ENCODE measurements at places on chromosomes 6 and 20. TPM values are rescaled to one million over a fixed set of nuclear protein-coding genes. Genes with fewer than 3 reads are reported as not detected.

The POU5F1 gene
- not detected for total RNA-seq

The ARFGEF3 gene
- total RNA-seq, result not detected

The EPHA7 gene
- total RNA-seq, result not detected

The TRIM38 gene
- 25.5 TPM for total RNA-seq

The TRIM26 gene
- 69.3 TPM for total RNA-seq

DNA sequence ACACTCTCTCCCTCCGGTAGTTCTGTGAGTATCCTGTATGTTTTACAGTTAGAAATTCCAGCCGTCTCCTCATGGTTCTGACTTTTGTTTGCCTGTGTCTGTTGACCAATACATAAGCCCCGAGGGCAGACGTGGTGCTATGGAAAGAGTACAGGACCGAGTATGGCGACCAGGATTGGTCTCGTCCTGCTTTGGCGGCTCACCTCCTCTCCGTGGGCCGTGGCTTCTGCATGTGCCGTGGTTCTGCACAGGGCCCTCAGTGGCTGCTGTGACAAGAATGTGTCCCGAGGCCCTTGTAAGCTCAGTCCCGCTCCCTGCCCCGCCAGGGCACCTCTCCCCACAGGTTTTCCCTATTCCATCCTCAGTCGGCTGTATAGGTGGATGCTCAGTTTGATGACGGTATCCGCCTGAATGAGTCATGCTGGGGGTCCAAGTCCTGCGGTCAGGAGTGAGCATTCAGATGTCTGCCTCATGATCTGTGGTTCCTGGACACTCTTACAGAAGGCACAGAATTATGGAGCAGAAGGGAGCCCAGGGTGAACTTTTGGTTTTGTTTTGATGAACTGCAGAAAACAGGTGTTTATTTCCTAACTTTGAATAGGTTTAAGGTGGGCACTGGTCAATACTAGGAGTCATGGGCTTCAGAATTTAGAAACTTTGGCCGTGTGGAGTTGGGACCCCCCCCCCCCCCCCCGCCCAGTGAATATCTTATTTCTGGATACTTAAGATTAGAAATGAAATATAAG, 1.2 kb downstream of the ARFGAP1 start:
- no peaks in the 10 kb centered on the region for H3K27me3 ChIP-seq
- no peak overlapping the region for H3K27ac ChIP-seq
- H3K36me3 ChIP-seq, result peaks cover 26% of the 10 kb centered on the region
- no peak overlapping the region for H3K4me3 ChIP-seq

DNA sequence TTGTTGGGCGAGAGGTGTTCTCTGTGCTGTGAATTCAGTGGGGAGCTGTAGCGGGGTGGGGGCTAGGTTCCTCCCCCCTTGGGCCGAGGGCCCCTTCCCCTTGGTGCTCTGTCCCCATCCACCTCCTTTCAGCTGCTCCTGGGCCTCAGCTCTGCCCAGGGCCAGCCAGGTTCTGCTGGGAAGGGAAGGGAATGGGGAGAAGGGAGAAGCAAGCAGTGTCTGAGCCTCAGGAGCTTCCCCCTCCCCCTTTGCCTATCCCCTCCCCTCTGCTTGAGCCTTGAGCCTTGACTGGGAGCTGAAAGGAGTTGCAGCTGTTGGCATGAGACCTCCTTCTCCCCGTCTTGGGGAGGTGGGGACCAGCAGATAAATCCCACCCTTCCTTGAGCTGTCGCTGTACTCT, 576 bp upstream of the RRP36 start:
- peak overlapping the region; percentile 89 for H3K4me3 ChIP-seq
- H3K27me3 ChIP-seq, result no peaks in the 10 kb centered on the region
- H3K36me3 ChIP-seq, result peaks cover 30% of the 10 kb centered on the region
- H3K4me1 ChIP-seq, result peaks cover 34% of the 10 kb centered on the region
- H3K27ac ChIP-seq, result peak overlapping the region; percentile 63

- no peak for DNase-seq
- no peak overlapping the region for H3K27ac ChIP-seq
- no peaks in the 10 kb centered on the region for H3K27me3 ChIP-seq
- no peak overlapping the region for H3K4me3 ChIP-seq
- peaks cover 6% of the 10 kb centered on the region for H3K36me3 ChIP-seq
These were observed 3.7 kb downstream of the NAA20 start for GRCh38 chr20:20020908-20021307.

- no peak for DNase-seq
- peaks cover 3% of the 10 kb centered on the region for H3K4me1 ChIP-seq
- H3K27ac ChIP-seq, result no peak overlapping the region
- no peaks in the 10 kb centered on the region for H3K36me3 ChIP-seq
- no peaks in the 10 kb centered on the region for H3K27me3 ChIP-seq
These were observed 214.3 kb downstream of the ZMYND8 start for GRCh38 chr20:47141941-47142773.

GRCh38 chr20:43799150-43799711, 72.4 kb upstream of the GTSF1L start:
- no peak for DNase-seq
- no peaks in the 10 kb centered on the region for H3K27me3 ChIP-seq
- no peak overlapping the region for H3K4me3 ChIP-seq
- no peaks in the 10 kb centered on the region for H3K36me3 ChIP-seq

- DNase-seq, result peak; percentile 59
- peak overlapping the region; percentile 78 for H3K4me3 ChIP-seq
- peak overlapping the region; percentile 72 for H3K27ac ChIP-seq
These were observed 46.9 kb upstream of the TRIM26 start for GRCh38 chr6:30260036-30260504.

GRCh38 chr6:132414761-132415160, 13.5 kb upstream of the MOXD1 start:
- H3K4me1 ChIP-seq, result no peaks in the 10 kb centered on the region
- no peaks in the 10 kb centered on the region for H3K27me3 ChIP-seq
- no peak overlapping the region for H3K4me3 ChIP-seq
- H3K36me3 ChIP-seq, result no peaks in the 10 kb centered on the region
- DNase-seq, result no peak

DNA sequence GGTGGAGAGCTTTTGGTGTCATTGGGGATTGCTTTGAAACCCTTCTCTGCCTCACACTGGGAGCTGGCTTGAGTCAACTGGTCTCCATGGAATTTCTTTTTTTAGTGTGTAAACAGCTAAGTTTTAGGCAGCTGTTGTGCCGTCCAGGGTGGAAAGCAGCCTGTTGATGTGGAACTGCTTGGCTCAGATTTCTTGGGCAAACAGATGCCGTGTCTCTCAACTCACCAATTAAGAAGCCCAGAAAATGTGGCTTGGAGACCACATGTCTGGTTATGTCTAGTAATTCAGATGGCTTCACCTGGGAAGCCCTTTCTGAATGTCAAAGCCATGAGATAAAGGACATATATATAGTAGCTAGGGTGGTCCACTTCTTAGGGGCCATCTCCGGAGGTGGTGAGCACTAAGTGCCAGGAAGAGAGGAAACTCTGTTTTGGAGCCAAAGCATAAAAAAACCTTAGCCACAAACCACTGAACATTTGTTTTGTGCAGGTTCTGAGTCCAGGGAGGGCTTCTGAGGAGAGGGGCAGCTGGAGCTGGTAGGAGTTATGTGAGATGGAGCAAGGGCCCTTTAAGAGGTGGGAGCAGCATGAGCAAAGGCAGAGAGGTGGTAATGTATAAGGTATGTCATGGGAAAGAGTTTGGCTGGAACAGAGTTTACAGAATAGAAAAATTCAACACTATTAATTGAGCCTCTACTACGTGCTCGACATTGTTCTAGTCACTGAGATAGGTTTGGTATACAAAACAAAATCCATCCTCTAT, 31.2 kb downstream of the SRSF3 start:
- H3K27me3 ChIP-seq, result no peaks in the 10 kb centered on the region
- DNase-seq, result no peak
- no peak overlapping the region for H3K4me3 ChIP-seq

DNA sequence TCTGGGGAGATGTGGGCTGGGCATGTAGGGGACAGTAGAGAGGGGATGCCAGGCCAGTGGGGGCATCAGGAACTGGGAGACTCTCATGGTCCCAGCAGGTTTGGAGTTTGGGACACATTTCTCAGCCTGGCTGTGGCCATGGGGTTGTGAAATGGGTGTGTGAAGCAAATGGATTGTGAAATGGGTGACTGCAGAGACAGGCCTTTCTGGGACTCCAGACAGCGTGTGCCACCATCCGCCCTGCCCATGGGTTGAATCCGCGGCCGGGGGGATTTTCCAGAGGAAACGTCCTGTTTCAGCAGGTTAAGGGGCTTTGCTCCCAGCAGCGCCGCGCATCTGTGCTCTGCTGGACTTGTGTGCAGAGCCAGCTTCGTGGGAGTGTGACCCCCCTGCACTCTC, 3.7 kb upstream of the PMEPA1 start:
- no peak overlapping the region for H3K27ac ChIP-seq
- no peak for DNase-seq
- no peaks in the 10 kb centered on the region for H3K36me3 ChIP-seq

GRCh38 chr6:89409461-89410035, 2.5 kb downstream of the RRAGD start:
- no peak overlapping the region for H3K4me3 ChIP-seq
- H3K36me3 ChIP-seq, result no peaks in the 10 kb centered on the region
- peaks cover 31% of the 10 kb centered on the region for H3K4me1 ChIP-seq
- peaks cover 14% of the 10 kb centered on the region for H3K27me3 ChIP-seq
- no peak overlapping the region for H3K27ac ChIP-seq

DNA sequence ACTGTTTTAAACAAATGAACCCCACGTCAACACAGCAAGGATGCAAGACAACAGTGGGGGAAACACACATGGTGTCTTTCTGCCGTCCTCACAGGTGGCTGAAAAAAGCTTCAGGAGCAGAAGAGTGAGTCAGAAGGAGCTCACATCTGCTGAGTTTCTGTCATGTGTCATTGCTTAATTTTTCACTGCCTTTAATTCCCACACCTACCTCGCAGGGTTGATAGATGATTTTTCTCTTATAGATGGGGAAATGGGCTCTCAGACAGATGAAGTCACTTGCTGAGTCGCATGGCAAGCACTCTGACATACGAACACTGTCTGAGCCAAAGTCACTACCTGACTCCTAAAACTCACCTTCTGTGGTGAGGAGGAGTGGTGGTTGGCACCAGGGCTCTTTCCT, 28.3 kb upstream of the CARMIL1 start:
- H3K4me1 ChIP-seq, result no peaks in the 10 kb centered on the region
- no peak for DNase-seq
- H3K27me3 ChIP-seq, result no peaks in the 10 kb centered on the region
- no peak overlapping the region for H3K27ac ChIP-seq
- no peaks in the 10 kb centered on the region for H3K36me3 ChIP-seq
